ENCODE measurements at places on chromosomes 1 and 21.

GRCh38 chr1:156129687-156130577, 15.4 kb downstream of the LMNA start:
- DNase-seq: peak; percentile 73

- DNase-seq: no peak
Measured at GRCh38 chr1:4379451-4380175, 274.8 kb upstream of the AJAP1 start.

GRCh38 chr1:218205721-218206120, 79.4 kb upstream of the RRP15 start:
- DNase-seq: no peak

DNA sequence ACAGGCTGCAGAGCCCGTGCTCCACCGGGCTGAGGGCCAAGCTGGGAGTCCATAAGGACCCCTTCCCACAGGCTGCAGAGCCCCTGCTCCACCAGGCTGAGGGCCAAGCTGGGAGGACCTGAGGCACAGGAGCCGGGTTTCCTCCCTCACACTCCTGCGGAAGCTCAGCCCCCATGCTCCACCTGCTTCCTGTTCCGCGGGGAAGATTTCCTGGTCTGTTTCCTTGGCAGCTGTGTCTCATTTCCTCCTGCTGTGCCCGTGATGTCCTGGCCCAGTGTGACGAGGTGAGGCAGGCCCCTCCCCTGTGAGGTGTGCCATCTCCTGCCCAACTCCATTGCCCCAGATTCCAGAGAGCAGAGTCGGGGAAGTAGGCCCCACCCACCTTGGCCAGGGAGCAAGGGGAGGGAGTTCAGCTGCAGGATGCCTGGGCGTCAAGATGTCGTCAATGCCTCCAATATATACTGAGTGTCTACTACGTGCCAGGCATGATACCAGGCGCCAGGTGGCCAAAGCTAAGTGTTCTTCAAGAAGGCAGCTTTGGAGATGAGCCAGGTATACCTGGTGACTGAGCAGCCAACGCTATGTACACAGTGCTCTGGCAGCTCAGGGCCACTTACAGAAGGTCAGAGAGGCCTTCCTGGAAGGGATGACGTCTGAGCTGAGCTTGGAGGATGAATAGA, 58.8 kb downstream of the NAV1 start:
- DNase-seq: no peak

DNA sequence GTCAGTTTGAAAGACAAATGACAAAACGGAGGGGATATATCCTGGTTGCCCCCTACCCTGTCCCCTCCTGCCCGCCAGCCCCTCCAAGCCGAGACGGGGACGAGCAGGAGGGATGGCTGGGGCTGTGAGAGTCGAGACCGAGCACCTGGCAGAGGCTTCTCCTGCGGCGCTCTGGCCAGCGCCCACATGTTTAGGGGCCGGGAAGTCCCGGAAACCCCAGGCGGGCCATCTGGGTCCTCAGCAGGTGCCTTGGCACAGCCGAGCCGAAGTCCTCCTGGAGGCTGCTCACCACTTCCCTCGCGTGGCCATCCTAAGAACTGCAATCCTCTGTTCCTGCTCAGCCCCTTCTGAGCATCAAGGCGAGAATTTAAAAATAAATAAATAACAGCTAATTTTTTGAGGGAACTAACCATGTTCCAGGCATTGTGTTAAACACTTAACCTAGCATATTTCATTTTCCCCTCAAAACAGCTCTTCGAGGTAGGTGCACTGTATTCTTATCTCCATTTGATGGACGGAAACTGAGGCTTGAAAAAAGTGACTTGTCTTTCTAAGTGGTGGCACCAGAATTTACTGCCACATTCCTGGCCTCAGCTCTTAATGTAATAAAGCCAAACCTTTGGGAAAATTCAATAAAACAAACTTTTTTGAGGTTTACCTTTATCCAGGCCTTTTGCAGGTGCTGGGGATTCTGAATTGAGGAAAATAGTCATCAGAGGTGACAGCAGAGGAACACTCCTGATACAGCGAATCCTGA, 3.5 kb upstream of the RIMS3 start:
- DNase-seq: peak; percentile 64

- DNase-seq: no peak
Measured at GRCh38 chr1:61631436-61631835, 93.5 kb downstream of the TM2D1 start.

GRCh38 chr1:164163289-164163849, 395.6 kb upstream of the PBX1 start:
- DNase-seq: no peak

- no peak for DNase-seq
Measured at GRCh38 chr21:31803039-31804007, 69.5 kb upstream of the HUNK start.

- DNase-seq: no peak
Measured at GRCh38 chr1:229514578-229515275, 6.6 kb upstream of the NUP133 start.

GRCh38 chr1:108734171-108734865, 12.2 kb upstream of the STXBP3 start:
- DNase-seq: no peak

- no peak for DNase-seq
Measured at GRCh38 chr1:47031059-47031458, 7.6 kb downstream of the CYP4X1 start.

- DNase-seq: no peak
Measured at GRCh38 chr1:22886211-22886610, 86.5 kb downstream of the LACTBL1 start.

DNA sequence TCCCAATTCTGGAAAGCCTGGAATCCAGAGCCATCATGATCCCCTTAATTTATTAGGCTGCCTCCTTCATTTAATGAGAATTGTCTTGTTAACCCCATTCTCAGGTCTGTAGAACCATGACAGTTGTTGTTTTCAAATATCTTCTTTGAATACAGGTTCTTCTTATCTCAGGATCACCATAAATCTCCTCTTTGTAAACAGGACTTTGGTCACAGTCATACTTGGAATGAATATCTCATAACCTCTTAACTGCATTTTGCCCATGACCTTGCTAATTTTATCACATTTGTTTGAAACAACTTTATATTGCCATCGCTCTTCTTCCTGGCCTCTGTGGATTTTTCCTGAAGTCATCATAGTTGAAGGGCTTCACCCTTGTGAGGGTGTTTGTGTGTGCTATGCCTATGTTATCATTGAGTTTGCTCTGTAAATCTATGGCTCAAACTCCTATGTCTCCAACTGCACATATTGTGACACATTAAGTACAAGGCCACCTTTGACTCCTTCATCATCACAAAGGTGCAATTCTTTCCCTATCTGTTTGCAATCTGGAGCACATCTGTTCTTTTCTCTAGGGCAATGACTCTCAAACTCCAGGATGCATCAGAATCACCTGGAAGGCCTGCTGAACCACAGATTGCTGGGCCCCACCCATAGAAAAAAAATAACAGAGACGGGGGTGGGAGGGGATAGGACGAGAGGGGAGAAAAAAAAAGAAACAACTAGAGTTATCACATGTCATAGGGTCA, 54.2 kb downstream of the FCRL5 start:
- no peak for DNase-seq

GRCh38 chr1:53804791-53805505, 33.1 kb downstream of the NDC1 start:
- no peak for DNase-seq

DNA sequence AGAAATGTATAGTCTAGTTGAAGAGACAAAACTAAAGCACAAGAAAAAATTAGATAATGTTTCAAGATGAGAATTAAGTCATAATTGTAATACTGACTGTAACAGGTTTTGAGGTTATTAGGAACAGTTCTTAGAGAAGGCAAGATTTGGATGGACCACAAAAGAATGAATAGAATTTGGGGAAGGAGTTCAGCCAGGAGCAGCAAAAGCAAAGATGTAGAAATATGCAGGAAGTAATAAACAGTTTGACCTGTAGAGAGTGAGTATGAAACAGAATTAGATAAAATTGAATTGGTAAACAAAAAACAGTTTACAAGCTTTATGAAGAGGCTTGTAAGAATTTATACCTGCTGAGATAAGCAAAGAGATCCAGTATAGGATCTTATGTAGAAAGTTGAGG, 16.3 kb downstream of the VPS45 start:
- DNase-seq: no peak

- DNase-seq: no peak
Measured at GRCh38 chr1:111501645-111502044, 1.8 kb downstream of the ADORA3 start.

- no peak for DNase-seq
Measured at GRCh38 chr1:42947965-42948732, 10.5 kb downstream of the SLC2A1 start.

- DNase-seq: no peak
Measured at GRCh38 chr1:109821831-109822745, 58.4 kb upstream of the EPS8L3 start.

- DNase-seq: no peak
Measured at GRCh38 chr1:30852026-30852425, 56.5 kb downstream of the SDC3 start.

DNA sequence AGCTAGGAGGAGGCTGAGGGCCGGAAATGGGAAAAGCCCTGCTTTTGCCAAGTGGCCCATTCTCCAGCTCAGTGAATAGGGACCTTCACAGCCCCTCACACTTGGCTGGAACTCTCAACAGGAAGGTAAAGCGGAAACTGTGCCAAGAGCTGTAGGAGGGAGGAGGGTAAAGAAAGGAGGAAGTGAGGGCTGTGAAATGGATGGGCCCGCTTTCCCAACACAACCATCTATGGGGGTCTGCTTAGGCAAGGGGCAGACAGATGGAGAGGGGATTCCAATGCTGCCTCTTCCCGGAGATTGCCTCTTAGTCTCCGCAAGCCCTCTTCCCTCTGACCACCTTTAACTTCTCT, 5.2 kb downstream of the INKA2 start:
- no peak for DNase-seq

- no peak for DNase-seq
Measured at GRCh38 chr1:156540955-156541354, 31.4 kb downstream of the IQGAP3 start.

GRCh38 chr1:187903223-187903622, 1074.5 kb downstream of the PLA2G4A start:
- DNase-seq: no peak

DNA sequence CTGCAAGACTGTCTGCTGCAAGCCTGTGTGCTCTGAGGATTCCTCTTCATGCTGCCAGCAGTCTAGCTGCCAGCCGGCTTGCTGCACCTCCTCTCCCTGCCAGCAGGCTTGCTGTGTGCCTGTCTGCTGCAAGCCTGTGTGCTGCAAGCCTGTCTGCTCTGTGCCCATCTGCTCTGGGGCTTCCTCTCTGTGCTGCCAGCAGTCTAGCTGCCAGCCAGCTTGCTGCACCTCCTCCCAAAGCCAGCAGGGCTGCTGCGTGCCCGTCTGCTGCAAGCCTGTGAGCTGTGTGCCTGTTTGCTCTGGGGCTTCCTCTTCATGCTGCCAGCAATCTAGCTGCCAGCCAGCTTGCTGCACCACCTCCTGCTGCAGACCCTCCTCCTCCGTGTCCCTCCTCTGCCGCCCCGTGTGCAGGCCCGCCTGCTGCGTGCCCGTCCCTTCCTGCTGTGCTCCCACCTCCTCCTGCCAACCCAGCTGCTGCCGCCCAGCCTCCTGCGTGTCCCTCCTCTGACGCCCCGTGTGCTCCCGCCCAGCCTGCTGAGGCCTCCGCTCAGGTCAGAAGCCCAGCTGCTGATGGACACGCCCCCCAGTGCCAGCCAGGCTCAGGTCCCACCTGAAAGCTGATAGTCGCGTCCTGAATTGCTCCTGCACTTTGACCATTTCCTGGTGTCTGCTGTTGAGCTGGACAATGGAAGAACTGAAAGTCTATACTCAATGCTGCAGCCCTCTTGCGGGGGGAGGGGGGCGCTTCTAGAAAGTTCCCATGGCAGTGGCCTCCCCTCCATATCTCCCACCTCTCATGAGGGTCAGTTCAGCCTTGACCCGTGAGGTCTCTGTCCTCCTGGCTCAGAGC, 1.2 kb downstream of the KRTAP10-4 start:
- DNase-seq: no peak

- no peak for DNase-seq
Measured at GRCh38 chr21:35628316-35628715, 432.0 kb downstream of the SETD4 start.

GRCh38 chr1:191869790-191870312, 288.4 kb upstream of the RGS18 start:
- DNase-seq: no peak

- no peak for DNase-seq
Measured at GRCh38 chr1:91787919-91788318, 98.0 kb downstream of the TGFBR3 start.

- DNase-seq: no peak
Measured at GRCh38 chr1:94971491-94971924, 44.6 kb upstream of the CNN3 start.

DNA sequence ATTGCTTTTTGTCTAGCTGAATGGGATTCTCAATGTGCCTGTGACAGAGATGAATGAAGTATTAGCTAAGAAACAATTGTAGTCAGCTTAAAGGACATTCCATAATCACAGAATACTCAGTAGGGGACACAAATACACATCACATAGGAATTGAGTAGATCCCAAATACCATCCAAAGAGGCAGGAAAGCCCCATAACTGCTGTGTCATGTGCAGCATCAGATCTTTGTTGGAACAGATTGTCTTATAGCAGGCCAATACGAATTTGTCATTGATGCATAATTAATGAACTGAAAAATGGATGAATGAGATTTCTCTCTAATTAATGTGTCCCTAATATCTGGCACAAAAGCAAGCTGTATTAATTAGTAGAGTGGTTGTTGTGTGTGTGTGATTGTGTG, 82.3 kb upstream of the S1PR1 start:
- DNase-seq: no peak

DNA sequence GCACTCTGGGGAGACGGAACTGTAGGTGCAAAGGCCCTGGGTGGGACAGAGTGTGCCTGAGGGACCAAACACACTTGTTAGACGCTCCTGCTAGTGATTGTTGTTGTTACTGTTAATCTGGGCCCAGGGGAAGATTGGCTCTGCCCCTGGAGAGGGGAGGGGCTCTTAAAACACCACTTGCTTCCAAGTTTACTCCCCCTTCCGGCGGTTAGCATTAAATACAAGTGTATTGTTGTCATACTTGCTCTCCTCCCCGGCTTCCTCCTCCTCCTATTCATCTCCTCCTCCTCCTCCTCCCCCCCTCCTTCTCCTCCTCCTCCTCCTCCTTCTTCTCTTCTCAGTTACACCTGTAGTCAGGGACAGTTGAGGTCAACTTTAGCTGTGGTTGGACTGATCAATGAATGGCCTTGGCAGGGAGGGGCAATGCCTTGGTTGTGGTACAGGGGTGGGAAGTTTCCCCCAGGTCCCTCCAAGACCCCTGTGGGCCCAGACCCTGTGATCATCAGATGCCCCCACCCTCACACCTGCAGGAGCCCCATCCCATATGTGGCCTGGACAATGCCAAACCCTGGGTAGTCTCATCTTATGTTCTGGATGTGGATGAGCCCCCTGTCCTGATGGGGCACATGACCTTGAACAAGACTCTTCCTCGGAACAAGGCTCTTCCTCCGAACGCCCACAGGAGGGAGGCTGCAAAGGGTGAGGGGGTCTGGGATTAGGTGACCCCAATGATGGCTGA, 217.3 kb downstream of the PTPRU start:
- no peak for DNase-seq

DNA sequence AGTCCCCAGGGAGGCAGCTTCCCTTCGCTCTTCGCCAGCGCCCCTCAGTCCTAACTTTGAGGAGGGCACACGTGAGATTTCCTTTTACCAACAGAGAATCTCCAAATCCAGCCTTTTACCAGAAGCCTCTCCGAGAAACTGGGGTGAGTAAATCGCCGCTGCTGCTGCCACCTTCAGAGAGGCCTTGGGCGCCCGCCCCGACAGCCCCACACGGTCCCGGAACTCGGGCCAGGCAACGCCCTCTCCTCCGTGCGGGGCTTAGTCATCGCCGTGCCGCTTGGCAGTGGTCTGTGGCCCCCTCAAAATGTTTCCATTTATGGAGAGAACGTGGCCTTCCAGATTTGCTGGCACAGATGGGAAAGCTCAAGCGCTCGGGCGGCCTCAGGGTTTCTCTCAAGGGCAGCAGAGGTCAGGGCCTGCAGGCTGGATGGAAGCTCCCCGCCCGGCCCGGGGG, 41.4 kb upstream of the COL6A2 start:
- no peak for DNase-seq
